SK-N-SH treated with all-trans-retinoic acid at 6 μM for 48 hours (cell line): ENCODE measurements at places on chromosomes 16 and 17.

- ATAC-seq: no peak
Observed at GRCh38 chr16:56969769-56970168, 8.0 kb downstream of the CETP start.

DNA sequence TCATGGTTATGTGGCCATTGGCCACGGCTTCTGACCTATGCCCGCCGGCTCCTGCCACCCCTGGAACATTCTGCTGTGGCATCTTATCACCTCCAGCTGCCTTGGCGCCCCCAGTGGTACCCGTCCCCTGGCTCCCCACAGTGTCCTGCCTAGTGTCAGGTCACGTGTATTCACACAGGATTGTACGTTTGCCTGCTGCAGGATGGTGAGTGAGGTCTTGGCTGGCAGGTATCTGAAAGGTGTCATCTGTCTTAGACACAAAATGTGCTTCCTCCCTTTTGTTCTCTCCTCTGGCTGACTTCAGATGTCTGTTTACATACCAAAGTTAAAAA lies 24.9 kb downstream of the DBNDD1 start:
- no peak for ATAC-seq

- ATAC-seq: no peak
Observed at GRCh38 chr16:58338205-58338604, 43.4 kb upstream of the PRSS54 start.

DNA sequence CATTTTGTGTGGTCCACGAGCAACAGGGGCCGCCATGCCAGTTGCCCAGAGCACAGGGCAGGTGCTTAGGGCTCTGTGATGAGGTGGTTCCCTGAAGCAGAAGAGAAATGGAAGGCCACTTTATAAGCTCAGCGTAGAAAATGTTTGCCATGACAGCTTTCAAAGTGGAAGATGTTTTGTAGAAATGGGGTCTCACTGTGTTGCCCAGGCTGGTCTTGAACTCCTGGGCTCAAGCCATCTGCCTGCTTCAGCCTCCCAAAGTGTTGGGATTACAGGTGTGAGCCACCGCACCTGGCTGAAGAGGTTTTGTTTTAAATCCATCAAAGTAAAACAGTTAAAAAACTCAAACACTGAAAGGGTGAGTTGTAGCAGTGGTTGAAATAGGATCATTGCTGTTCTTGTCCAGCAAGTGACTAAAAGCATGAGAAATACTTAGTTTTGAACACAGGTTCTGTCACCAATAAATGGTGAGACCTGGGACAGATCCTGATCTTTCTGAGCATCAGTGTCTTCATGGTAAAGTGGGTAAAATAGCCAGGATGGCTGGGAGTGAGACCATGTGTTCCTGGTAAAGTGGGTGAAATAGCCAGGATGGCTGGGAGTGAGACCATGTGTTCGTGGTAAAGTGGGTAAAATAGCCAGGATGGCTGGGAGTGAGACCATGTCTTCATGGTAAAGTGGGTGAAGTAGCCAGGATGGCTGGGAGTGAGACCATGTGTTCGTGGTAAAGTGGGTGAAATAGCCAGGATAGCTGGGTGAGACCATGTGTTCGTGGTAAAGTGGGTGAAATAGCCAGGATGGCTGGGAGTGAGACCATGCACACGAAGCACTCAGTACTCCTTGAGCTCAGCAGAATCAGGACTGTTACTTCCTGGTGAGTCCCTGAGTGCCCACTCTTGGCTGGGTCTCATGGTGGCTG lies 46.0 kb downstream of the BANP start:
- no peak for ATAC-seq

DNA sequence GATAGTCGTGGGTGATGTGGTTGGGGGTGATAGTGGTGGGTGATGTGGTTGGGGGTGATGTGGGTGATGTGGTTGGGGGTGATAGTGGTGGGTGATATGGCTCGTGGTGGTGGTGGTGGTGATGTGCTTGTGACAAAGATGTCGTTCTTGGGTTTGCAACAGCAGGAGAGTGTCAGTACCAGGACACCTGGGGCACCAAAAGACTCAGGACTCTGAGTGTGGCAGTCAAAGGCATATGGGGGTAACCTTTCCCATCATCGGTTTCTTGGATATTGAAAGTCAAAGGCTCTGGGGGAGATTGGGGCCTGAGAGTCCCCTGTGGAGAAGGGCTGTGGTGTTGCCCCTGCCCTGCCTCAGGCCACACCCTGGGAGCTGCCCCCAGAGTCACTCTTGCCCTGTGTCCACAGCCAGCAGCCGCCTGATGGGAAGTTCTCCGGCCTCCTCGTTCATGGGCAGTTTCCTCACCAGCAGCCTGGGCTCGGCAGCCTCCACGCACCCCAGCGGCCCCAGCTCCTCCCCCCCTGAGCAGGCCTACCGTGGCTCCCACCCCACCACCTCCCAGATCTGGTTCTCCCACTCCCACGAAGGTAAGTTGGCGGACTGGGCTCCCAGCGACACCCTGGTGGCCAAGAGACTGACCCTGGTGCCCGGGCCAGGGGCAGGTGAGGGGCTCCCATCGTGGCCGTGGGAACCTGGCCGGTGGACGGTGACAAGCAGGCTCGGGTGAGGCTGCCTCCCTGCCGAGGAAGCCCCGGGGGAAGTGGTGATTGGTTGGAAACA lies 31.3 kb downstream of the BAHCC1 start:
- no peak for ATAC-seq

- ATAC-seq: no peak
Observed at GRCh38 chr17:70295731-70296130, 126.4 kb downstream of the KCNJ2 start.

GRCh38 chr16:4204521-4204920 lies 37.4 kb downstream of the SRL start:
- ATAC-seq: no peak

- ATAC-seq: no peak
Observed at GRCh38 chr17:8900626-8901585, 33.4 kb upstream of the PIK3R6 start.

DNA sequence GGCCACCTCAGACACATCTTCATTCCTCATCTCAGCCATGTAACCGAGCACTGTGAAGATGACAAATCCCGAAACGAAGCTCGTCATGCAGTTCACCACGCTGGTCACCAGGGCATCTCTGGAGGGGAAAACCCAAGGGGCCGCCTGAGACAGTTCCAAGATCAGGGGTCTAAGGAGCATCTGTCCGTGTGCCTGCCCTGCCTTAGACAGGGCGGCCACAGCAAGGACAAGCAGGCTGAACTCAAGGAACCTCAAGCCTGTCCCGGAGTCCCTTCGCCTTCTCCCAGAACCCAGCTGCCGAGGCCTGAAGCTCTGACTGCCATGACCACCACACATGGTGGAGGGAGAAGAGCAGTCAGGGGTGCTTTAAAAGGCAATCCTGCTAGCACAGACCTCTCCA lies 22.7 kb downstream of the SLC6A4 start:
- no peak for ATAC-seq

DNA sequence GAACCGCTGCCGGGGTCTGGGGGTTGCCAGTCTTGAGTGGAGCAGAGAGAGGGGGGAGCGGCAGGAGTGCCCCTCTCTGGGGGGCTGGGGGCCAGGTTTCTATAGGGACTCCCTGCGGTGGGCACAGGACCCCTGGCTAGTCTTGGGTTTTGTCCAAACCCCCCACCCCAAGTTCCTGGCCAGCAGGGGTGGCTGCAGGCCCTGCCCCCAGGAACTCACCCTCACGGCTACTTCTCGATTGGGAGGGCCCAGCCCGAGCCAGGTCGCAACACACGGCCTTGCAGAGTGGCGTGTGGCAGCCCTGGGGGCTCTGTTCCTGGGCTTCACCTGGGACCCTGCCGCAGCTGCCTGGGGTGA lies 601 bp downstream of the CDH15 start:
- no peak for ATAC-seq

- ATAC-seq: no peak
Observed at GRCh38 chr17:77177002-77177741, 36.4 kb downstream of the SEC14L1 start.

DNA sequence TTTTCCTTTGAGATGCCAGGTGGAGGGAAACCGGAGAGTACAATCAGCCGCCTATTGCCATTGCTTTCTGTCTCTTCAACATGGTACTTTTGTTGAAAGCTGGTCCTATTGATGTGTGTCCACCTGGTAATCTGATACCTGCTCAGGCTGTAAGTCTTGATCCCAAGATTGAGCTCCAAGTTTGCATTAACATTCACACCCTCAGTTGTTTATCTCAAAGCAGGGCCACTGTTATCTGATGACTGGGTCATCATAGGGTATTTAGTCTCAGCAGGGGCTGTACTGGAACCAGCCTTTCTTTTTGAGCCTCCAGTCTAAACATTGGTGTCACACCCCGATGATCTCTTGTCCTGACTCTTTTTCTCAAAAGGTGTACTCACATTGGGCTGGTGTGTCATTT lies 370.3 kb upstream of the TOM1L1 start:
- ATAC-seq: no peak

- no peak for ATAC-seq
Observed at GRCh38 chr17:42759982-42760651, 910 bp upstream of the RAMP2 start.

- ATAC-seq: no peak
Observed at GRCh38 chr16:62224646-62225209, 188.5 kb upstream of the CDH8 start.

- ATAC-seq: peak; percentile 21; the same call in 1 of the 3 replicates
Observed at GRCh38 chr16:49754495-49755312, 101.2 kb downstream of the ZNF423 start.

DNA sequence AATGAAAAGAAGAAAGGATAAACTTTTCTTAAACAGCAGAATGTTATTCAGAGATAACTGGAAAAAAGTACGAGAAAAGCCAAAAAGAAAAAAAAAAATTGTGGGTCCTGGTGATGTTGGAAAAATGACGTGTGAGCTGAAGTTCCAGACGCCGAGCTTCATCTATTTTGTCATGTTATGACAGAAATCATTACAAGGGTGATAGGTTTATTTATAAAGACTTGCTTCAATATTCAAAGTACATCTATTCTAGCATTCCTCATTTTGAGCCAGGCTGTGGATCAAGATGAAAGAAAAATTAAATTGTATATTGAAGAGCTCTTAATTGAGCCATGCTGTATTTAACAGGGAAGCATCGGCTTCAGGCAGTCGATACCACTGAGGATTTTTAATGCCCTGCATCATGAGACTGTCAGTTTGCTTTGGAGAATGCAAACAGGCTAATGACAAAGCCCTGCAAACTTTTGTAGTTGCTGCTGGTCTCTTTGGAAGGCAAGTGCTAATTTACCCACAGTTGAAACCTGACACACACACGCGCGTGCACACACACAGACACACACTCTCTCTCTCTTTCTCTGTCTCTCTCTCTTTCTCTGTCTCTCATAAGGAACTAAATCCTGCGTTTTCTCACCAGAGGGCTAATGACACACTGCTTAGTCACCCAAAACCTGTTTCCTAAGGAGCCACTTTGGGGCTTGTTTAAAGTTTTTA lies 110.7 kb downstream of the WWOX start:
- peak; percentile 79 for ATAC-seq

- no peak for ATAC-seq
Observed at GRCh38 chr17:67672592-67673335, 45.0 kb upstream of the NOL11 start.

- ATAC-seq: no peak
Observed at GRCh38 chr16:27248036-27248435, 20.5 kb downstream of the NSMCE1 start.

DNA sequence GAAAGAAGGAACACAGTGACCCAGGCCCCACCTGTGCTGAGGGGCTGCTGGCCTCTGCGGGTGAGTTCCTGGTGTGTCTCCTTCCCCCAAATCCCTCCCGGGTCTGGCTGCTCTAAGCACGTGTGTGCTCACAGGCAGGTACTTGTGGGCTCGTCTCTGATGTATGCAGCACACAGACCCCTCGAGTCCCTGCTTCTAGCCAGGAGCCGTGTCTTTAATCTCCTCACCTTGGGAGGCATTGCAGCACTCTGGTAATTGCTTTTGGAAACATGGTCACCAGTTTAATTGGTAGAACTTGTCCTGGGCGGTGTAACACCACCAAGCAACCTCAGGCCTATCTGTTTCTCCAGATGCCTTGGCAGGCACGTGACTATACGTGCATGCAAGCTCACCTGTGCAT lies 8.8 kb upstream of the RPL38 start:
- ATAC-seq: no peak

- ATAC-seq: no peak
Observed at GRCh38 chr17:80360396-80360795, 54.6 kb upstream of the ENDOV start.

- ATAC-seq: no peak
Observed at GRCh38 chr17:8754890-8755289, 3.5 kb downstream of the SPDYE4 start.

GRCh38 chr16:89026121-89026612 lies 49.2 kb upstream of the CBFA2T3 start:
- ATAC-seq: no peak

DNA sequence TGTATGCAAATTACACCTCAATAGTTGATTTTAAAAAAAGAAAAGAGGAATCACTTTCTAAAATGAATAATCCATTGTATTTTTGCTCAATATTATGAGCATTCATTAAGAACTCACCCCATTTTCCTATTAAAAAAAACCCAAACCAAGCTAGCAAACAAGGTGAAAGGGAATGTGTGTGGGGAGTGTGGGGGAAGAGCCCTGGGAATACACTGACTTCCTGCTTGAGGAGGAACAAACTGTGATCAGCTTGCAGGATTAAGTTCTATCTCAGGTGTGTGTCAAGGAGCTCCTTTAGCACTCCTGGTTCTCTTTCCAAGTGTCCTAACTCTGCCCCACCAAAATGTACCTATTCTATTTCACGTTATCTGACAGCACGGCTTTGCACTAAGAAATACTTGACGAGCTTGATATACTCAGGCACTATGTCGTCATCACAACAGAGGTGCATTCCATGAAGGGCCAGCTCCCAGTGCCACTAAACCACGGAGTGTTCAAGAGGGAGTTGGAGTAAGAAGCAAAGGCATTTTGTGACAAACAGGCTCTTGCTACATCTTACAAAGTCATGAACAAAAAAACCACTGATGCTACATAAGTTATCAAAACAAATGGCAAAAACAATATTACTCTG lies 73.2 kb downstream of the MYH10 start:
- no peak for ATAC-seq

DNA sequence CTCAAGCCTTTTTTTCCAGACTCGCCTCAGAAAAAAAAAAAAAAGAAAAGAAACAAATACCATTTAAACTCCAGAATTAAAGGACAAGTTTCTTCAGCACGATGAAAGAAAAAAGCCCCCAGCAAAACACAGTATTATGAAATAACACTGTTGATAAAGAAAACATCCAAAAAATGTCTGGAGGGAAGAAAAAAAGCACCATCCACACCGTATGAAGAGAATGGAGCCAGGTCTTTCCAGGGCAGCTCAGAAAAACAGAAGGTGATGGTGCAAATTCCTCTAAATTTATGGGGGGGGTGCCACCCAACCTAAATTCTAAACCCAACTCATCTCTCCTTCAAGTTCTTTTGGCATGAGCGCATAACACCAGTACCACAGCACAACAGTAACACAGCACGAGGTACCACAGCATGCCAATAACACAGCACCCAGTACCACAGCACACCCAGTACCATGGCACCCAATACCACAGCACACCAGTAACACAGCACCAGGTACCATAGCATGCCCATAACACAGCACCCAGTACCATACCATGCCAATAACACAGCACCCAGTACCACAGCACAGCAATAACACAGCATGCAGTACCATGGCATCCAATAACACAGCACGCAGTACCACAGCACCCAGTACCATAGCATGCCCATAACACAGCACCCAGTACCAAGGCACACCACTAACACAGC lies 19.0 kb downstream of the AXIN1 start:
- ATAC-seq: no peak

GRCh38 chr17:63996430-63997182 lies 1.5 kb upstream of the PRR29 start:
- ATAC-seq: no peak

GRCh38 chr17:76561332-76561731 lies 21.5 kb downstream of the PRCD start:
- ATAC-seq: no peak
